Ureter (tissue), 1 donor: ENCODE measurements at places on chromosomes 3 and 15. TPM values are rescaled to one million over a fixed set of nuclear protein-coding genes. Genes with fewer than 3 reads are reported as not detected.

GRCh38 chr15:35293353-35294130 lies 208.4 kb upstream of the NANOGP8 start:
- DNase-seq = no peak

DNA sequence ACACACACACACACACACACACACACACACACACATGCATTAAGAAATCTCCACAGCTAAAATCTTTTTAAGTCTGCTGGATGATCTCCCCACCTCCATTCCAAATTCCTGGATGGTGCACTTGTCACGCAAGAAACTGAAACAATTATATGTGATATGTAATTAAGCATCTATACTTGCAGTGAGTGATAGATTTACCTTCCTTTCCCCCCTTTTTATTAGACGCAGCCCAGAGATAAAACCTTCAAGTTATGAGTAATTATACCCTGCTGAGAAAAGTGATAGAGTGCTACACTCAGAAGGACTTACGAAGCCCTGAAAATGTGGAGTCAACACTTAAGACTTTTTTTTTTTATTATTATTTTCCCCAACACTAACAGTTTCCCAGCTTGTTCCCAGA lies 255.2 kb downstream of the LSAMP start:
- DNase-seq = no peak

- DNase-seq = no peak
Observed at GRCh38 chr3:185046164-185046515, 106.7 kb downstream of the C3orf70 start.

GRCh38 chr3:127170814-127171213 lies 22.1 kb upstream of the PRR23E start:
- no peak for DNase-seq

The CASR gene
- 0.08 TPM for total RNA-seq

The DNAJA4 gene
- 78.0 TPM for total RNA-seq

The PPP1R14D gene
- total RNA-seq = not detected
